PC-9 (cell line): ENCODE measurements at places on chromosomes 7 and 10. TPM values are rescaled to one million over a fixed set of nuclear protein-coding genes. Genes with fewer than 3 reads are reported as not detected.
A peak's percentile ranks its signal among the peaks of the same experiment; 100 is the strongest.

Gene FEZF1
- not detected in 2 replicates for total RNA-seq

Gene JAKMIP3
- 5.6 and 5.8 TPM in 2 replicates for total RNA-seq

- DNase-seq = no peak
These were observed 9.3 kb downstream of the WEE2 start for GRCh38 chr7:141717450-141717849.

DNA sequence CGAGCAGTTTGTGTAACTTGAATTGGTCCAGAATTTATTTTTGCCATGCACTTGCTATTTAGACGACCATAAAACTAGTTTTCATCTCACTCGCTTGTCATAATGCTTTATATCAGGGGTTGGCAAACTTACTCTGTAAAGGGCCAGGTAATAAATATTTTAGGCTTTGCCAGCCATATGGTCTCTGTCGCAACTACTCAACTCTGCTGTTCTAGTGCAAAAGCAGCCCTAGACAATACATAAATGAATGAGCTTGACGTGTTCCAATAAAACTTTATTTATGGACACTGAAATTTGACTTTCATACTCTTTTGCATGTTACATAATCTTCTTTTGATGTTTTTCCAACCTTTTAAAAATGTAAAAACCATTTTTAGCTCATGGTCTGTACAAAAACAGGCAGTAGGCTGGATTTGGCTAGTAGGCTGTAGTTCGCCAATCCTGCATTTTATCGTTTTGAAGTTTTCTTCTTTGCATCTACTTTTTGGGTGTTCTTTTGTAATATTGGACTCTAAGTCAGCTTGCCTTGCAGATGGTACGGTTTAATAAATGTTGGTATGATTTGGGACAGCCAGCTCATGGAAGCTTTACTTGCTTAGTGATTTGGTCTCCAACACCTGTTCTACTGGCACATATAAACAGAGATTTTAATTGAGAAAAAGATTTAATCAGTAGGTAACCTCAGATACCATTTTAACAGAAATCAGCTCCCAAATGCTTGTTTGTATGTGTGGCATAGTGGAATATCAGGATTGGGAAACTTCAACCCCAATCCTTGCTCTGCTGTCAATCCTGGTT, 25.6 kb downstream of the SND1 start:
- no peak for DNase-seq

DNA sequence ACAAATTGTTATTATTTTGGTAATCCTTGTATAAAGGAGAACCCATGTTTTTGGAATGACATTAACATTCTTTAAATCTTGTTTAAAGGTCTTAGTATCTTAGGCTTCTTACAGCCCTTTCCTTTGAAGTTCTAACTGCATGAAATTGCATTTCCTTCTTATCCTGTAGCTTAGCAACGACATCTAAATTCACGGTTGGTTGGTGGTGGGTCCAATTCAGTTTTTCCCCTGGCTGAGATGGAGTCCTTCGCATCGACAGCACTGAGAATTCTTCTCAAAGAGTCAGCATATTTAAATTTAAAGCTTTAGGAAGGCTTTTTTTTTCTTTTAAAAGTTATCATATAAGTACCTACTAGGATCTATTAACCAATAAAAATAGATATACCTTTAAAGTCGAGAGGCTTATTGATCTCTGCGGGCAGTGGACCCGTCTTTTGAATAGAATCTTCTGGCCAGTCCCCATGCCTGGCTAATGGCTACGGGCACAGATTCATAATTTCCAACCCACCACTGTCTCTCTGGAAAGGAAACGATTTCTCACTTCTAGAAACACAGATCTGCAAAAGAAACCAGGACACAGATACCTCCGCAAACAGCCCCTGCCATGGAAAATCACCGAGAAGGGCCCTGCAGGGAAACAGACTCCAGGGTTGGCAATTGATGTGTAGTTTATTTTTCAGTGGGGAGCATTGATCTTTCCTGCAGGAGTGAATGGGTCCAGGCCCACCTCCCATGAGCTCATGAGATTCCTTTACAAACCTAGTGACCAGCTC, 63.4 kb downstream of the RAMP3 start:
- no peak for DNase-seq

DNA sequence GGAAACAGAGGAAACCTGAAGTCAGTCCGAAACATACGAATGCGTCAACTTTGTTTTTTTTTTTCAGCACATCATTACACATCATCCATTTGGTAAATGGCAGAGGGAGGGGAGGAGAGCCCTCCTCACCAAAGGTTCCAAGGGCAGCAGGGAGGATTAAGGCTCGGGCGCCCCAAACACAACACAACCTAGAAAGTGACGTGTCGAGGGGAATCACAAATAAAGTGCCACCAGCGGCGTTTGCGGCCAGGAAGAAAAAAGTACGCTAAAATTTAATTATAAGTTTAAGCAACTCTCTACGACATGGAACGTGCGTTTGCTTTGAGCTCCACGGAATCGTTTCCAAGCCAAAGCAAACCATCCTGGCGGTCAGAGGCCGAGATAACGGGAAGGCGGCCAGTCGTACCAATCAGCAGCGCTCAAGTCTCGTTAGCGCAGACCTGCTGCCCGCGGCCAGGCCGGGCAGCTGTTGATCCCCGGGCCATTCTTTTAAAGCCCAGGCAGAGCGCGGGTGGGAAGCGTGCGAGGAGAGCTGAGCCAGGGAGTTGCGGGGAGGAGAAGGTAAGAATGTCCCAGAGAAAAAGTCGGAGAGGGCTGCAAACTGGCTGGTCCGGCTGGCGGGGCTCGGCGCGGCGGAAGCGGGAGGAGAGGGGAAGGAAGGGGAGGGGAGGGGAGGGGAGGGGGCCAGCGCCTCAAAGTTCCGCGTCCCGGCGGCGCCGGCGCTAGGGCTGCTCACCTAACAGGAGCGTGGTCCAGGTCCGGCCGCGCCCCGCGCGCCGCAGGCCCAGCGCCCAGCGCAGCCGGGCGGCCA, 719 bp downstream of the DPY19L1 start:
- DNase-seq = peak; percentile 52

Gene TET1
- total RNA-seq = 1.9 and 2.4 TPM in 2 replicates

DNA sequence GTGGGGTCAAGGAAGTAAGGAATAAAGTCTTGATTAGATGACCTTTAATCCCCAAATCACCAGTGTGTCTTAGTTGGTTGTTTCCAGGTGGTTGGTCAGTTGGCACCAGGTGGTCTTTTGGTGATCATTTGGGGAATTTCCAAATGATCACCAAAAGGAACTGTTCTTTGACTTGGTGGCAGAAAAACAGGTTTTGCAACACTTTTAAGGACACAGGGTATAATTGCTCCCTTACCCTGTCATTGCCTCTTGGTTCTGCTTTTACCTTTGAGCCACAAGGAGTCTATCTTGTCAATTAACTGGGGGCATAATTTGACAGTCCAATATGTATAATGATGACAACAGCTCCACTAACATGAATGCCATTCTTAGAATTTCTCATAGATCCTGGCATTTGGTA, 104.2 kb downstream of the ADK start:
- no peak for DNase-seq

- DNase-seq = no peak
These were observed 30.3 kb downstream of the FOXL3 start for GRCh38 chr7:320297-320696.

Gene ZNF853
- 7.9 and 13.5 TPM in 2 replicates for total RNA-seq

GRCh38 chr7:95002775-95003174, 95.4 kb downstream of the PPP1R9A start:
- no peak for DNase-seq

DNA sequence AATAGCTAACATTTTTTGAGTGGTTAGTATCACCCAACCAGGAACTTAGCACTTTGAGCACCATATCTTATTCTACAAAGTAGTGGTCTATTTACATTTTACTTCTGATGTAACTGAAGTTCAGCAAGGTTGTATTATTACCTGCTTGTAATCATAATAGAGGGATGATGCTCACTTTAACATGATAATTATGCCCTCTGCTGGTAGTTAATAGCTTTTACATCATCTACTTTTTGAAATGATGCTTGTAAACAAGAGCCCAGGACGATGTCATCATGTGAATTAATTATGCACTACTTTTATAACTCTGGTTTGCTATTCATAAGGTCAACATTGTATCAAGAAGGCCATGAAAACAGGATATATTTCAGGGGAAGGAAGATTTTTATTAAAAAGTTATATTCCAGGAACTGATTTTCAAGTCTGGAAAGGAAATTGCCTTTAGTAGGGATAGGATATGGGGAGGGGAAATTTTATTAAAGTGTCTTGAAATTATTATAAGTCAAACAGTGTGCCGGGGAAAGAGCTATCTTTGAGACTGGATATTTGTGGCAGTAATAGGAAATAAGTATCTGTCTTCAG, 80.3 kb upstream of the SCIN start:
- DNase-seq = no peak

Gene RBM20
- total RNA-seq = 0.11 and 0.23 TPM in 2 replicates

DNA sequence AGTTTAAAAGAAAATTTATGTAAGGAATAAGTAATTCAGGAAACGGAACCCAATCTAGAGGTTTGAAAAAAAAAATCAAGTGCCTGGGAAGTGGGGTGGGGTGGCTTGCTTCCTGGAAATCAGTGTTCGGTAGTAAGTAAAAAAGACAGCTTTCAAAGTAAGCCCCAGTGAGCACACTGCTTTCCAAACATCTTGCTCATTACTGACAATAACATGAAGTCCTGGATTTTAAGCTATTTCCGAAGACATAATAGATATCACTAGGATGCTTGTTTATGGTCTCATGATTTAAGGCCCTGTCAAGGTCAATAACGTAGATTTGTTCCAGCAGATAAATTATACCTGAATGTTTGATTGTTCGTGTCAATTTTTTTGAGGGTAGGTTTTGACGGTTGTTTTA, 1.3 kb downstream of the STAMBPL1 start:
- DNase-seq = no peak

Gene KCNH2
- total RNA-seq = 1.5 and 1.6 TPM in 2 replicates

Gene PAPOLB
- total RNA-seq = not detected in 2 replicates

- no peak for DNase-seq
These were observed 639.9 kb downstream of the PHTF2 start for GRCh38 chr7:78438433-78438832.

Gene CLRN3
- total RNA-seq = not detected in 2 replicates

DNA sequence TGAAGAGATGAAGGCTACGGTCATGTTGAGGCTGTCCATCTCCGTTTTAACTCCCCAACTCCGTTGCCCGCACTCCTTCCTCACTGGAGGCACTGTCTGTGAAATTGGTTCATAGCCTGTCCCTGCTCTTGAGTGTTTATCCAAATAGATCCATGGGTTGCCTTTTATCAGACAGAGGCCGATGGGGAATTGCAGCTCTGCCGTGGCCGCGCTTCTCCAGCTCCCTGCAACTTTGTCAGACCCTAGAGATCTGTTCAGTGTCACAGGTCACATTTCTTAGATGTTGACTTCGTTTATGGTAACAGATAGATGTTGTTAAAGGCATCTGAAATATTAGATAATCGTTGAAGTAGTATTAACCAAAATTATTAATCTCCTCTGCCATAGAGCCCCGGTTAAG, 14.7 kb downstream of the PPP2R2D start:
- no peak for DNase-seq

Gene SDK1
- not detected in 2 replicates for total RNA-seq

GRCh38 chr7:115574681-115575291, 455.8 kb downstream of the TFEC start:
- DNase-seq = no peak

DNA sequence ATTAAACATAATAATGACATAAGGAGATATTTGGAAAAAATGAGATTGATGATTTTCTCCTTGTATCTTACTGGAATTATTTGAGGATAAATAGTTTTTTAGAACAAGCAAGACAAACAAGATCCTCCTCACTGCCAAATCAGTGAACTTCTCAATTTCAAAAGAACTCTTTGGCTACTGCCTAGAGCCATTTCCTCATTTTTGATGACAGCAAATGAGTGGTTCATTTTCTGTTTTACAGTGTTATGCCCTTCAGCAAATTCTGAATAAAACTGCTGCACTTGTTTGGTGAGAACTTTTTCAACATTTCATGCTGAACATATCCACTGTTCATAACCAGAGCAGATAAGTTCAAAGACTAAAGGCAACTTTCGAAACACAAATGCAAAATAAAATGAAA, 42.5 kb upstream of the AHR start:
- DNase-seq = no peak

- no peak for DNase-seq
These were observed 80.1 kb upstream of the EMX2 start for GRCh38 chr10:117462424-117462792.

DNA sequence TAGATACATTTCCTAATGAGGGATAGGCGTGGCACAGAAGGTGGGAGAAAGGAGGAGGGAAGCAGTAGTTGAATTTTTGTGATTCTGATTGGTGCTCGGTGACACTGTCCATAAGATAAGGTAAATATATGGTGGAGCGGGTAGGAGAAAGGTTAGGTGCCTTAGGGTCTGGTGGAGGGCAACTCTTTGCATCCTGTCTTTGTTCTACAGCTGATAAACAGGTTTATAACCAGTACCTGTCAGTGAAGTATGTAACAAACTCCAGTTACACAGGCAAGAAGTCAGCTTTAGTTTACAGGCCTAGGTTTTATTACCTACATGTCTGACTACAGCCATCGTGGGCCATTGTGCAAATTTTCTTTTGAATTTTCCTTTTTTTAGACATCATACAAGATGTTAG, 10.9 kb upstream of the FAM180A start:
- DNase-seq = no peak

Gene UTF1
- total RNA-seq = not detected in 2 replicates

DNA sequence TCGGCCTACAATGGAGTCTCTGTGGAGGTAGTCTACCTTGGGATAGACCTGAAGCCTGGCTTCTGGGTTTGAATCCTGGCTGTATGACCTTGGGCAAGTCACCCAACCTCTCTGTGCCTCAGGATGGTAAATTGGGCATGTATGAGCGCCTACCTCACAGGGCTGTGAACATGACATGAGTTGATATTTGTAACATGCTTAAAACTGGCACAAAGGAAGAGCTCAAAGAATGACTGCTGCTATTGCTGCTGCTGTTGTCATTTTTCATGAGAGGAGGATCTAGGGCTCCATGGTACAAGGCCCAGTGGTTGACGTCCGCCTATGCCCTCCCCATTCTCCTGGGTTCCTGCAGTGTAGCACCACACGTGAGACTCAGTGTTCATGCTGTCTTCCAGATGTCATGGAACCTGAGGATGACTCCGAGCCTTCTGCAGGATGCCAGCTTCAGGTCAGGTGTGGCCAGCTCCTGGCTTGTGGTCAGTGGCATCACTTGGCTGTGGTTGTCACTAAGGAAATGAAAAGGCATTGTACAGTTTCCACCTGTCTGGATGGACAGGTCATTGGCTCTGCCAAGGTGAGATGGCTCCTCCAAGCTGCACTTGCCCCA, 95.0 kb downstream of the WDFY4 start:
- no peak for DNase-seq

DNA sequence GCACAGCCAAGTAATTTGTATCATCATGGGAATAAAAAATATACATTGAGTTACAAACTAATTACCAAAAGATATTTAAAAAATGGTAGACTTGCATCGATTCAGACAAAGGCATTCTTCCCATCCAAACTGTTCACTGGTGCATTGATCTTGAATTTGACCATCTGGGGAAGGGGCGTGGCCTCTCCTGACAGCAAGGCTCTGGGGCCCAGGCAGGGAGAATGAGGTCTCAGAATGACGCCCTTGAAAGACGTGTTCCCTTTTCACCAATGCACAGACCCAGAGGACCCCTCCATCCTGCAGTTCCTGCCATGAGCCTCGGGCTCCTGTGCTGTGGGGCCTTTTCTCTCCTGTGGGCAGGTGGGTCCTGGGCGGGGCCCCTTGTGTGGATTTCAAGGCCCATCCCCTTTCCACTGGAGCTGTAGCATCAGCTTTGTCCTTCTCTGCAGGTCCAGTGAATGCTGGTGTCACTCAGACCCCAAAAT, 91.1 kb upstream of the PRSS58 start:
- no peak for DNase-seq
